Activated T-helper 1 cell treated with anti-CD3 and anti-CD28 coated beads, Interleukin-12 subunit alpha, Interleukin-12 subunit beta, Interleukin-2, Interleukin-4 antibody, amounts not matched to agents 30 ng/mL and 10 ng/mL and 1 ng/mL, durations not matched to agents 14 hours and 24 hours and 36 hours (primary cell): ENCODE measurements at places on chromosomes 7 and 10. TPM values are rescaled to one million over a fixed set of nuclear protein-coding genes. Genes with fewer than 3 reads are reported as not detected.

- DNase-seq: no peak
These were observed 82.9 kb downstream of the PRTFDC1 start for GRCh38 chr10:24869354-24870015.

GRCh38 chr7:68998136-68998535 lies 600.1 kb upstream of the AUTS2 start:
- no peak for DNase-seq

DNA sequence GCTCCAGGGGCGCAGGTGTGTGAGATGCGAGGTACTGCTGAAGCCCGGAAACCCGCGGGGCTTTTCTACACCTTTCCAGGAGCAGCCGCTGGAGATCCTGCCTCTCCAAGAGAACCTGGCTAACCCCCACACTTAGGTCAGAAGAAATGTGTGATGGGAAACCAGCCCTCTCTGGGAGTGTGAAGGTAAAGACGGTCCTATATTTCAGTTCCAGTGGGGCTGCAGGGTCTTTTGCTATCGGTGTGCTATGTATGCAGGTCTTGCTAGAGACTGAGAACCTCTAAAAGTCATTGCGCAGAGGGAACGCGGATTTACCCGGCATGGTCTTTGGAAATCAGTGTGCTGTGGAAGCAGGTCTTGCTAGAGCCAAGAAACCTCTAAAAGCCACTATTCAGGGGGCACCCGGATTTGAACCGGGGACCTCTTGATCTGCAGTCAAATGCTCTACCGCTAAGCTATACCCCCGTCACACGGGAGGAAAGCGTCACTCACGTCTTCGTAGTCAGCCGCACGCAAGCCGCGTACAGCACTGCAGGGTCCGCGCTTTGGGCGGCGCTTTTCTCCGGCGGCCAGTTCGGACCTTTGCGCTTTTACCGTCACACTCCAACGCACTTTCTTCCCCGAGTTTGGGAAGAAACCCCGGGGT lies 46.0 kb downstream of the ZNF777 start:
- DNase-seq: peak; percentile 14

DNA sequence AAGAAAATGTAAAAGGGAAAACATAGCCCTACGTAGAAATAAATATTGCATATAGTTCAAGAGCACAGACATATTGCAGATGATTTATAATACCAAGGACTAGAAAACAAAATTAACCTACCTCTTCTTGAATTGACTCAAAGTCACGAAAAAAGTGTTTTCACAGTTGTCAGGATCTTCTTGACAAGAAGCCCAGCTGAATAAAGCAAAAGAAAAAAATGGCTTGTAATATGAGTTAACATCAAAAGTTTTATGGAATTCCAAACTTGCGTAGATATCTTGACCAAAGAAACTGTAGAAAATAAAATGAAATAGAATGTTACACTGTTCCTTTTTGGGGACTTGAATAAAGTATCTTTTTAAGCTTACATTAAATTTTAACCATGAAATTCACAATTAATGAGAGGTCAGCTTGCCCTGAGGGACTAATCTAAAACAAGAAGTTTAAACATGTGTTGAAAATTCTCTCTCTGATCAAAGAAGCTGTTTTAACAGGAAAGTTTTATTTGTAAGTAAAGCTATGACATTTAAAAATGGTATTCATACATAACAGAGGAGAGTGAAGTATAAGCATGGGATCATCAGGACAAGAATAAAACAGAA lies 133.1 kb upstream of the SEMA3C start:
- DNase-seq: no peak

DNA sequence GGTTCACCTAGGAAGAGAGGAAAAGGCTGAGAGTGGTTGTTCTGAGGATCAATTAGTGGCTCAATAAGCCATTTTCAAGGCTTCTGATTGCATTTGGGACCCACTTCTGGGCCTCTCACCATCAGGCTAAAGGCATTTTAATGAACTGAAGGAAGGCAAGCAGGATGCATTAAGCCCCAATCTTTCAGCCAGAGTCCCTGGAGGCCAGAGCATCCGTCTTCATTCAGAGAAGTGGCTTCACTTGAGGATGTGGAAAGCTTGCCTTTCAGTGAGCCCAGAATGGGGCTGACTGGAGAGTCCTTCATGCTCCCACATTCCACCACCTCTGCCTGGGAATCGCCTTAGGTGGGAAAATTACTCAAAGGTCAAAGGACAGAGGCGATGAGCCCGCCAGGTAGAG lies 41.8 kb downstream of the COL17A1 start:
- no peak for DNase-seq

DNA sequence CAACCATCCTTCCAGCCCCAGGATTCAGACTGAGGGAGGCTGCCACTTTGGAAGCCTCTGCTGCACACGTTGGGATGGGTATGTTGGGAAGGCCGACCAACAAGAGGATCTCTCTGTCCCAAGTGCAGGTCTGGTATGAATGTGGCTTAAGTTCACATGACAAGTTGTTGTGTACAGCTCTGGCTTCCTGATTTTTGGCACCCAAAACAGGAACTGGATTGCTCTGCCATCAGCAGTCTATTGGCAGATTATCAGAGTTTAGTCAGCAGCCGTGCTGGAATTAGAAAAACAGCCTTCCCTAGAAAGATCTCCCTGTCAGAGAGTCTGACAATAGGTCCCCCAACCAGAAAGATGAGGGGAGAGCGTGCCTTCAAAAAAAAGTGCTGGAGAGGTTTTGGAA lies 66.9 kb downstream of the GOLGA7B start:
- no peak for DNase-seq

- DNase-seq: no peak
These were observed 37.1 kb upstream of the GDF10 start for GRCh38 chr10:47262606-47263533.

- DNase-seq: no peak
These were observed 415.0 kb downstream of the SFMBT2 start for GRCh38 chr10:6995831-6996230.

DNA sequence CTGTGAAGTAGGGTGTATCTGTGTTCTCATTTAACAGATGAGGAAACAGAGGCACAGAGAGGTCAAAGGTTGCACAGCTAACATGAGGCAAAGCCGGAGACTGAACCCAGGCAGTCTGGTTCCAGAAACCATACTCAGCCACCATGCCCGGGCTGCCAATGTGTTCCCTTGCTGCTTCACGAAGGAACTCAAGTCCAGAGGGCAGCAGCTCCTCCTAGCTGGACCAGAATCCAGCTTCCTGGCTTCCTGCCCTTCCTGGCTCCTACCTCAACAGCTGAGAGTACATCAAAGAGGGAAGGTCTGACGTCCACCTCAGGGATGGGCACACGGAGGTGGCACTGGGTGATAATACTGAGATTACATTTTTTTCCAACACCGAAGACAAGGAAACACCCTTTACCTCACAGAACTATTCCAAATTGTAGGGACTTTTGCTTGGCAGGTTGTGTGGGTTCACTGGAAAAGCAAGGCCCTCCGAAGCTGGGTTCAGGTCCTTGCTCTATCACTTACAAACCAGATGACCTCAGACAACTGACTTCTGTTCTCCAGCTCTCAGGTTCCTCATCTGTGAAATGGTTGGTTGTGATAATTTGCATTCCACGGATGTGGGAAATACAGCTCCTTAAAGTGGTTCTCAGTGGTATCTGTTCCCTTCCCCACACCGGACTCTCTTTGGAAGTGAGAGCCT lies 154.1 kb upstream of the ZMIZ1 start:
- DNase-seq: no peak

DNA sequence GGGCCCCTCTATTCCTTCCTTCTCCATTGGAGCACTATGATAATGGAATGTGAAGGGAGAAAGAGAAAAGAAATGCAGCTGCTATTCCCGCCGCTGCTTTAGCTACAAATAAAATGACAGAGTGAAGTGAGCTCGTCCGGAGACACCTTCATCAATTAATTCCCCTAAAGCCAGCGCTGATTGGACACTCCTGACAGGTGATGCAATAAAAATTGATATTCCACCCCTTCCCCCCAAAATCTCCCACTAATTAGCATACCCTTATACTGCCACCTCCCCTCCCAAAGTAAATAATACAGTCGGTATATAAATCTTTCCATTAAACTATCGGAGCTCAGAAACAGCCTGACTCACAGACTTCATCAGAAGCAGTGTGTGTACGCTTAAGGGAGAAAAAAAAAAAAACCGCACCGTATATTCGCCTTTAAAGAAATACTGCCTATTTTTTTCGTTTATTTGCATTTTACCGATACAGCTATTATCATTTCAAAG lies 7.3 kb downstream of the SKIDA1 start:
- DNase-seq: no peak

- DNase-seq: no peak
These were observed 342.3 kb upstream of the NRP1 start for GRCh38 chr10:33676606-33677339.

DNA sequence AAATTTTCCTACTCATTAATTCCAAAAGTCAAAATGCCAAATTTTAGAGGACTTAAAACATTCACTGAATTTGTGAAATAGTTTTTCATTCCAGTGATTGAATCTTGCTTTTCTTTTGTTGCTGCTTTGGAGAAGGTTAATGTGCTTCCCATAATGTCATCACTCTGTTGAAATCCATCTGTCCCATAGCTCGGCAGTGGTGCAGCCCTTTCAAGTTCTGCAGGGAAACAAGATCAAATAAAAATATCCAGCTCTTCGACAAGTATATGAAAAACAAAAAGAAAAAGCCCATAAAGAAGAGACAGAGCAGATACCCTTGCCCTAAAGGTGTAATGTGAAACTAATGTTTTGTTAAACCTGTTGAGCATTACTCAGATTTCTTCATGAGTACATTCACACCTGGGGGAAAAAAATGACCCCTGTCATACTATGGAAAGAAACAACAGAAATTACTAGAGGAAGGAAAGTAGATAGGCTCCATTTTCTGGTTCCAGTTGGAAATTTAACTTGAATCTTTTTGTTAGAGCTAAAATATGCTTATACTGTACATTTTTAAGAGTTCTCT lies 35.1 kb downstream of the AGR3 start:
- DNase-seq: no peak

DNA sequence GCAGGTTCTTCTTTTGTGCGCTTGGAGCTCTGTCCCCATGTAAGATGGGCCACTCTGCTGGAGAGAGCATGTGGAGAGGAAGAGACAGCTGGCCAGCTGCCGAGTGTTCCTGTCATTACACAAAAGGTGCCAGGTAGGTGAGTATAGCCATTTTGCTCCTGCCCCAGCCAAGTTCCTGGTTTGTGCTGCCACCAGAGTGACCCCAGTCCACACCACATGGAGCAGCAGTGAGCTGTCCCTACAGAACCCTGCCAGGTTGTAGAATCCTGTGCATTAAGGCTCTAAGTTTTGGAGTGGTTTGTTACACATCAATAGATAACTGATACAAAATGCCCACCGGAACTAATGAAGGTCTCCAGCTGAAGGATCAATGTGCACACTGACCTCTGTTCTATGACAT lies 84.6 kb upstream of the GHITM start:
- no peak for DNase-seq

DNA sequence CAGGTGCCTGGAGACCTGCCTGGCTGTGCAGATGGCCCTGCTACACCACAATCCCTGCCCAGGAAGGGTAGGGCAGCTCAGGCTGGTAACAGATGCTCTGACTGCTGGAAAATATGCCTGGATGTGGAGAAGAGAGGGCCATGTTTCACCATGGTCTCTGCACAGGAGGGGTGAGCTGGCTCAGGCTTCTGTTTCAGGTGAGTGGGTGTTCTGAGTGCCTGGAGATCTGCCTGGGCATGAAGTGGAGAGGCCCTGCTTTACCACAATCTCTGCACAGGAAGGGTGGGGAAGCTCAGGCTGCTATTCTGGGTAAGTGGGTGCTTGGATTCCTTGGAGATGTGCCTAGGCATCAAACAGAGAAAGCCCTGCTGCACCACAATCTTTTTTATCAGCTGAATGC lies 350.1 kb downstream of the KIF20B start:
- no peak for DNase-seq

DNA sequence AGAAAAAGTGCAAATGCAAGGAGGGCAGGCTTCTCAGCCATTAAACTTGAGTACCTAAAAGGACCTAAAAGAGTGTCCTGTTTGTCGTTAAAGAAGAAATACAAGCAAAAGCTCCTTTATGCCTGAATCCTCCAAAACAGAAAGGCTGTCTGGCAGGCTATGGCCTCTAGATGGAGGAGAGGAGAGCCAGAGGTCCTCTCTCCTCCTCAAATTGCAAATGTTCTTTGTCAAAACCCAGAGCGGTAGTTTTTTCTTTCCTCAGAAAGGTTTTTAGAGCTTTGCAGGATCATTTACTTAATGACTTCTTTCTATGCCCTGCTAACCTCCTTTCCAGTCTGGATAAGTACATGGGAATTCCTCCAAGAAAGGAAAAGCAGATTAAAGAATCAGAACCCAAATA lies 1.9 kb upstream of the SORCS1 start:
- DNase-seq: no peak

DNA sequence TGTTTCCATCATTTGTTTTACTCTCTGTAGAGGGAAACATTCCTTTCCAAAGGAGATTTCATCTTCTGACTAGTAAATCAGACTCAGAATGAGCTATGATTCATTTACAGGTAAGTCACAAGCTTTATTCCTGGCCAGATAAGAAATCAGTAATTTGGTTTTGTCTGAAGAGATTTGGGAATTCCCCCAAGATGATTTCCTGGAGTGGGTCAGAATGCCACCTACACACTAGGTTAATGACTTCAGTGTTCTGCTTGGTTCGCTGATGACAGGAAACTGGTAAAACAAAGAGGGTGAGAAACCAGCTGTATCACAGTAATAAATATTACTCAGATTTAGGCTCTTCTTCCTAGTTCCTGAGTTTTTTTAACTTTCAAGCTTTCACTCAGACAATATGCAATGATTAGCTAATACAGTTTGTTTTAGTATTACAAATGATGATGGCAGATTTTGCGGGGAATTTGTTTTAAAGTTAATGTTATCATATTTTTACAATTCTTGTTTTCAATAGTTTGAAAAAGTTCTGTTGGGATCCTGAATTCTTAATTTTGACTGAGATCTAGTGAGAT lies 8.3 kb upstream of the ASZ1 start:
- DNase-seq: no peak

GRCh38 chr10:100374200-100374655 lies 27.2 kb downstream of the SCD start:
- no peak for DNase-seq

DNA sequence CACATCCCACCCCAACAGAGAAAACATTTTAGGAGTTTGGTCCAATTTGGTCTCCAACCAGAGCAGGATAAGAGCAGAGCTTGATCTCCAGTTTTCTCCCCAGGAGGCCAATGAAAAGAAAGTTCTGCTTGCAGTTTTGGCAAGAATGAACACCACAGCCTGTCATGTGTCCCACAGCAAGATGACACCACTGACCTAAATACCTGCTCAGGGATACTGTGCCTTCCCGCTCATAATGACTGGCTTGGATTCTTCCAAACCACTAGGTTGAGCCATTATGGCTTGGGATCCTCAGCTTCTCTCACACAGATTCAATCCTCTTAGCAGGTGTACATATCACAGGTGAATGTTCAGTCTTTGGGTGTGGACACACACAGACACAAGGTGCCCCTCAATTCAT lies 53.3 kb downstream of the C10orf90 start:
- no peak for DNase-seq

The MRLN gene
- 0.23 and 0.54 TPM in 2 replicates for total RNA-seq

The OPALIN gene
- not detected in 2 replicates for total RNA-seq

The C10orf62 gene
- total RNA-seq: not detected in 2 replicates

The DDX50 gene
- total RNA-seq: 53.0 and 55.0 TPM in 2 replicates

The IL6 gene
- total RNA-seq: 0.32 and 0.54 TPM in 2 replicates

The MLXIPL gene
- not detected in 2 replicates for total RNA-seq

The GRK5 gene
- 25.3 and 25.8 TPM in 2 replicates for total RNA-seq

The GLRX3 gene
- 119 and 129 TPM in 2 replicates for total RNA-seq

The CALHM1 gene
- not detected in 2 replicates for total RNA-seq

The HKDC1 gene
- total RNA-seq: 0.05 and 0.12 TPM in 2 replicates

The POP7 gene
- total RNA-seq: 82.7 and 84.4 TPM in 2 replicates

The TM9SF3 gene
- total RNA-seq: 81.7 and 87.7 TPM in 2 replicates

The ARF5 gene
- 122 and 128 TPM in 2 replicates for total RNA-seq

The CRTAC1 gene
- total RNA-seq: not detected in 2 replicates

The ELN gene
- total RNA-seq: not detected in 2 replicates
